Fibroblast of skin of left quadriceps (primary cell): ENCODE measurements at places on chromosomes 6 and 20.

GRCh38 chr20:49398401-49399144 is 83.9 kb downstream of the KCNB1 start:
- DNase-seq = no peak

- peak; percentile 26 for DNase-seq
Measured at GRCh38 chr6:134809130-134809529, 140.8 kb downstream of the ALDH8A1 start.

- DNase-seq = no peak
Measured at GRCh38 chr20:50037123-50037522, 54.3 kb downstream of the SNAI1 start.

- no peak for DNase-seq
Measured at GRCh38 chr6:22072949-22073348, 223.9 kb downstream of the PRL start.

DNA sequence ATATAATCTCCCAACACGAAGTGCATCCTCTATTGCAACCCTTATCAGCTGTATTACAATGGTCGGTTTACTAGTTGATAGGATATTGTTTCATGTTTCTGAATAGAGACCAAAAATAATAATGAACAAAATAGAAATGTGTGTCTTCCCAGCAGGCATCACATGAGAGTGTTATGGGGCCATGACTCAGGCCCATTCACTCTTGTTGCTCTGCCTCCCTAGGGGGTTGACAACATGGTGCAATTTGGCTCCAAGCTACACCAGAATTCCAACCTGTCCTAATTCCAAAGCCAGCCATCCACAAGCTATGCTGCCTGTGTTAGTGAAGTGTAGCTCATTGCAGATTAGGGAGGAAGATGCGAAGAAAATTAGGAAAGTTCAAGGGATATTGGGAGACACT is 13.1 kb upstream of the SAYSD1 start:
- no peak for DNase-seq

DNA sequence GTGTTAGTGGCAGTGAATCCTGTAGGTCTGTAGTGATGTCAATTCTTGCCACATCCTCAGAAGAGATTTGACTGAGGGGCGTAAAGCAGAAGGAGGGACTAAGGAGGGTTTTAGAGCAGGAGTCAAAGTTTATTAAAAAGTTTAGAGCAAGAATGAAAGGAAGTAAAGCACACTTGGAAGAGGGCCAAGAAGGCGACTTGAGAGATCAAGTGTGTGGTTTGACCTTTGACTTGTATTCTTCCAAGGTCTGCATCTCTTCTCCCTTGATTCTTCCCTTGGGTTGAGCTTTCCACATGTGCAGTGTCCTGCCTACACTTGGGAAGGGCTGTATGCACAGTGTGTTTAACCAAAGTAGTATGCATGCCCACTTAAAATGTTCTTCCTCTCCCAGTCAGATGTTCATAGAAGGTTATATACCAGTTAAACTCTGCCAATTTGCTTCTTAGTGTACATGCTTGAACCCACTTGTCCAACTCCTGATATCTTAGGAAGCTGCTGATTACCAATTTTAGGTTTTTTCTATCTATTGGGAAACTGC is 627.6 kb downstream of the MMUT start:
- no peak for DNase-seq

DNA sequence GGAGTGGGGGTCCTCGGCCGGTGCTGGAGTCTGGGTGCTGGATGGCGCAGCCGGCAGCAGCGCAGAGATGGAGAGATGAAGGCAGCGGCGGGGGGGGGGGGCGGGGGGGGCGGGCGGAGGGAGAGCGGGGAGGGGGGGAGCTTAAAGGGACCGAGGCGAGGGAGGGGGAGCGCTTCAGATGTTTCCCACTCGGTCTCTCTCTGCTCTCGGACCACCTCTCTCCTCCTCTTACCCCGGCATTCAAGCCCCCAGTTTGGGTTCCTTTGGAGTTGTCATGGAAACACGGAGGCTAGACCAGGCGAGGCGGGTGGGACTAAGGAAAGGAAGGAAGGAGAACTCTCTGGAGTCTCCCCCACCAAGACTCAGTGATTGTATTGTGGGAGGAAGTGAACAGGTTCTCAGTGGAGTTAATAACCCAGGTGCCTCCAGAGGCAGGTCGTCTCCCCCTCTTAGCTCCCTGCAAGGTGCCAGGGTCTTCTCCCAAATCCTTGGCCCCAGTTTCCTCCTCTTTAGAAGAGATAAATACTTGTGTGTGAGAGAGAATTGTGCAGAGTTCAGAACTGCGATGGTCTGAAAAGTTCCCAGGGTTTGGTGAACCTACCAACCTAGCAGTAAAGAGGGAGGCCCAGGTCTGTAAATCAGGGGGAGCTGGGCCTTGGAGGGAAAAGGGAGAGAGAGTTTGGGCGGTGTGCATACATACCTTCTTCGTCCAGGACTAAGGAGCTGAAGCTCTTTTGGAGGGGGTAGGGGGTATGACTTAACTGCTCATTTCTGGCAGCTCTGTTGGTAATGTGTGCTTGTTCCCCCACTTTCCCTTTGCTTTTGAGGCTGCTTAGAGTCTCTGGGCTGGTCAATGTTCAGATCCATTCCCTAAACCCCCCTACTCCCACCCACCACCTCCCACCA is at the start of gene PRRT1:
PRRT1 (minus strand) TSS at position 77 of the 906 bp plus-strand sequence. CDS start 112 bp downstream, outside the sequence.
- DNase-seq = no peak

- DNase-seq = no peak
Measured at GRCh38 chr6:38012573-38012972, 193.0 kb downstream of the ZFAND3 start.

DNA sequence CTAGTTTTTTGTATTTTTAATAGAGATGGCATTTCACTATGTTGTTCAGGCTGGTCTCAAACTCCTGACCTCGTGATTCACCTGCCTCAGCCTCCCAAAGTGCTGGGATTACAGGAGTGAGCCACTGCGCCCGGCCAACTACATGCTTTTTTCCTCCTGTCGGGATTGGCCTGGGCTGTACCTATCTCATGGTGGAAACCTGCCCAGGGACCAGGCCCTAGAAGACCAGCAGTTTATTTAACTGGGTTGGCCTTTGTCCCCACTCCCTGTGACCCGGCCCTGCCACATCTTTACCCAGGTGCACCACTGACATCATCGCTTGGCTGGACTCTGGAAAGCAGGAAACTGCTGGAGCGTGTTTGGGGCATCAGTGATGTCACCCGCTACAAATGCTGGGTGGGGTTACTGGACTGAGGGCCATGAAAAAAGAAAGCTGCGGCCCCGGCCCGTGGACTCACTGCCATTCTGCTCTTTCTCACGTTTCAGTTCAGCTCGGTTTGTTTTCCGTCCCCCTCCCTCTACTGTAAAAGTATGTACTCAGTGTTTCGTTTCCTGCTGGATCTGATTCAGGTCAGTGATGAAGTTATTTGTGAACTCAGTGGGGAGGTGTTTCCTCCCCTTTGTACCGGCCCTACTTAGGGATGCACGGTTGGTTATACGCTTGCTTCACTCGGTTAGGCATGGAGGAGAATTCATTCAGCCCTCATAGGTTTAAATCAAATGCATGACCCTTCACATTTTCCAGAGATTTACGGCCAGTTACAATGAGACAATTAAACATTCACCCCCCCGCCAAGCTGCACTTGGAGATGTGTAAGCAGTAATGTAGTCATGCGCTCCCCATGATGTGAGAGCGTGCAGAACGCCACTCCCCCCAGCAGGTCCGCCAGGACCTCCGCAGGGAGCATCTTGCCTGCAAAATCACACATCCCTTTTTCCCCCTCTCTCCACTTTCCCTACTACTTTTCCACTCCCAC is 179.3 kb downstream of the MTHFD1L start:
- DNase-seq = peak; percentile 69

DNA sequence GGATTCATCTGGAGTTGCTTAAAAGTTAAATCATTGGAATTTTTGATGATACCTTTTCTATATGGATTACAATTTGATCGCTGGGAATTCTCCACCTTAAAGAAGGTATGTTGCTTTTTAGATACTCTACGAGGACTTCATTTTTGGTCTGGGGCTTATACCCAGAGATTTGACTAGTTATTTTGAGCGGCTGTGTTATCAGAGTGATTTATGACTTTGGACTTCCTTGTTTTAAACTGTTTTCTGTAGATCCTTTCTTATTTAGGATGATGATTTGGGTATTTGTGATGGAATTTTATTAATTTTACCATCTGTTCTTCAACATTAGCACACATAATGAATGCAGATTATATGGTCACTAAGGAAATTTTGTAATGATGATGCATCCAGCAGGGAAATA is 75.2 kb downstream of the SOX4 start:
- no peak for DNase-seq

- DNase-seq = peak; percentile 46
Measured at GRCh38 chr6:73610444-73611275, 43.1 kb downstream of the SLC17A5 start.

GRCh38 chr6:119602215-119603178 is 252.9 kb upstream of the MAN1A1 start:
- peak; percentile 48 for DNase-seq

DNA sequence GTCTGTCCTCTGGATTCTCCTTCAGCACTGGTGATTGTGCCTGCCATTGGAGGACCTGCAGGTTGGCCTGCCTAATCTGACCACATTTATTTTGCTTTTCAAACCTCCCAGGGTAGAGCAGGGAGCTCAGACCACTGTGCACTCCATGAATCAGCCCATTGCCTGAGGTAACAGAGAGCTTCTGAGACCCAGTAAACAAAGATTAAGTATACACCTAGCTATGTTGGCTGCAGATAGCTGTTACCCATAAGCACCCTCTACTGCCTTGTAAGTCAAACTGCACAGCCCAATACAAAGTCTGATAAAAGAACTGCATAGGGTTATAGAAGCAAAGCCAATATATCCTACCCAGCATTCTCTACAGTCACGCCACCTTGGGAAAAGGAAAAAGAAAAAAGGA is 338.7 kb downstream of the HTR1B start:
- no peak for DNase-seq

DNA sequence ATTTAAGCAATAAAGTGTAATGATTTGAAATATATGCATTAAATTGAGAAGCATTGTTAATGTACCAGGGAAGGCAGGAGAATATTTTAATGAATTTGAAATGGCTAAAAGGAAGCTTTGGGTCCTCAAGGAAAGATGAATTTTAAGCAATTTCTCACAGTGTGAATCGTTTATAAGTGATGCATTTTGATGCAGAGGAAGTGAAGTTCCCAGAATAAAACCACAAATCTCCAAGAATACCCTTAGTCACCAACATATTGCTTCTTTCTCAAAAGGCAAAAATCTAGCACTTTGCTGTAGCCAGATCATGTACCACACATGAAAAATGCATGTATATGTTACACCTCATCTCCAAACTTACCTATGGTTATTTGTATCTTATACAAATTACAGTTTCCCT is 11.7 kb downstream of the TPD52L1 start:
- no peak for DNase-seq

DNA sequence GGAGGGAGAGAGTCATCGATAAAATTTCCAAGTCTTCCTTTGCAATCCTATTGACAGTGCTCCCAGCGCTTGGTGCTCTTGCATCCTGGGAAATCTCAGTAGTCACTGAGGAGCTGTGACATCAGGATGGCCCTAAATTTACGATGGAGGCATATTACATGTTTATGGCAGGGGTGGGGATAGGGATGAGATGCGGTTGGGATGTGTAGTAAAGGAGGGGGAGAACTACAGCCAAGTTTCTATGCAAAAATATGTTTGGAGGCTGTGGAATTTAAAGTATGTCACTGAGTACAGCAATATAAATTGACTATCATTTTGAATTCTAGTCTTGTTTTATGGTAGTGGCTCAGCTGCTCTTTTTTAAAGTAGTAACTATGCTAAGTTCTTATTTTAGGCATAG is 544.9 kb downstream of the PKHD1 start:
- peak; percentile 3 for DNase-seq

- DNase-seq = no peak
Measured at GRCh38 chr20:48750941-48751635, 76.7 kb downstream of the PREX1 start.

DNA sequence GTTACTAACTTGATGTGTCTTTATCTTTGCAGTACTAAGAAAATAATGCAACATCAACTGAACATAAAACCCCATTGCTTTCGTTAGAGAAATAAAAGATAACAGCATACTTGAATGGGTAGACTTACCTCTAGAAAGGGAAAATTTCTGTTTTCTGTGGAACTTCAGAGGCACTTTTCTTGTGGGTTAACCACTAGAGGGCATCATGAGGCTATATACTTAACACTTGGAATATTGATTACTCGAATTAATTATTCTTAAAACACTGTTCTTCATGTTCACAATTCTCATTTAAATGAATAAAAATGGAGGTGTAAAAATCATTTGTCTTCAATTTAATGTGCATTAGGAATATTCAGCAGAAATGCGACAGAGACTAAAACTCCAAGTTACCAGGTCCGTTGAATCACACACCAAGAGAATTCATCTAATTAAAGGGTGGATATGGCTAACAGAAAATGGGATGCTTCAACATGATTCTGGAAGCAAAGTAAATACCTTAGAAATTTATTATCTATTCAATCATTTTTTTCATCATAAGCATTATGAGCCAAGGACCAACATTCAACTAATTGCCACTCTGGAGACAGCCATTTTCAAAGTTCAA is 330.8 kb upstream of the PREP start:
- no peak for DNase-seq

- DNase-seq = no peak
Measured at GRCh38 chr20:45322952-45323383, 14.9 kb upstream of the MATN4 start.

DNA sequence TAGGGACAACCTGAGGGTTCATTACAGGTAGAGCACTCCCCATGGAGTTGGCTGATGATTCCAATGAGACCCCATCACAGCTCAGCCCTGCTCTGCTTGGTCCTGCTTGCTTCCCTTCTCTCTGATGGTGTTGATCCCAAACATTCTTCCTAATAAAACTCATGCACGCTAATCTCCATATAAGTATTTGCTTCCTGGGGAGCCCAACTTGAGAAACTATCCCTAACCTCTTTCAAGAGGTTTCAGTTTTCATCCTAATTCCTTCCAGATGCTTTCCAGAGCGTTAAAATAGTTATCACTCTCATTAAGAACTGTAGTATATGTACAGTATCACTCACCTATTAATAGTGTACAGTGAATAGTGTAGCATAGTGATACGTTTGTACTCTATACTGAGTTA is 68.1 kb downstream of the EPHA7 start:
- DNase-seq = no peak

DNA sequence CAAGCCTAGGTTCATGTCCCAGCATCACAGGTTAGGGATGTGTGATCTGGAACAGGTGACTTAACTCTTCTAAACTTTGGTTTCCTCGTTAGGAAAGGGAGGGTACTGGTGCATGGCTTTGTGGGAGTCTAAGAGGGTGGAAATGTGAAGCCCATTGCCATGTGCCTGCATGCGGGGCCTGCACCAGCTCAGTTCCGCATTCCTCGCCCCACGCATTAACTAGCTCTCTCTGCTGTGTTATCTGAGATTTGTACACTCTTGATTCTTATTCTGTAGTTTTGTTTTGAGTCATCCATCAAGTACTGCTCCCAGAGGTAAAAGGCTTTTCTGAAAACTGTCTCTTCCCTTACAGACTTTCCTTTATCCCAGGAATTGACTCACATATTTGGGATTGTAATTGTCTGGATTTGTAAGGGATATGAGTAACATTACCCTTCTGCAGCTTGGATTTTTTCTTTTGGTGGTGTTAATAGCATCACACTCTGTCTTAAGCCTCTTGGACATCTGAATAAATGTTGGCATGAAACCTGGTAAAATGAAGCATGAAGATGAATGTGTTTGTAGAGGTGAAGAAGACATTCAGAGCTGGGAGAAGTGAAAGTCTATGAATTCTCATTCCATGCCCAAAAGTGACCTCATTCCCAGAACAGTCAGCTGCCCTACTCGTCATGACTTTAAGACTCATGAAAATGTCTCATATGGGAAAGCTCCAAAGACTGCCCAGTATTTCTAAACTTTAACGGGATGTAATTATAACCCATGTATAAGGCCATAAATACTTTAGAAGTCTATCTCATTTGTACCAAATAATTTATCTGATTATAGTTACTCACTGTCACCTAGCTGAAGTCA is 357.3 kb downstream of the FOXA2 start:
- no peak for DNase-seq
